NCI-H2171 (cell line): ENCODE measurements at places on chromosomes 1 and 21.

DNA sequence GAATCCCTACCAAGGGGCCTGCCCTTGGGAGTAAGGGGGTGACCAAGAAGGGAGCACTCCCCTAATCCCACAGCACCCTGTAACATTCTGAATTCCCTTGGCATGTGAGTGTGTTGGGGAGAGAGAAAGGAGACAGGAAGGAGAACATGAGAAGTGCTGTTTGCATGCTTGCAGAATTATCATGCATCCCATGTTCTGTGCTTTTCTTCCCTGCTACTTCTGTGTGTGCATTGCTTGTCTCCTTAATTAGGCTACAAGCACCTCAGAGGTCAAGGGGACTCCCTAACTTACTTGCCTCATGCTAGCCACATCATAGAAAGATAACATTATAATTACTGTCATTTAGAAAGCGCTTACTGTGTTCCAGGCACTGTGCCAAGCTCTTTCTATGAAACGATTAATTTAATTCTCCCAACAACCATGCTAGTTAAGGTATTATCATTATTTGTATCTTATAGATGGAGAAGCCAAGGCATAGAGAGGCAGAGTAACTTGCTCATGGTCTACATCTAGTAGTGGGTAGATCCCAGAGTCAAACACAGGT is 11.1 kb downstream of the NOS1AP start:
- no peak for DNase-seq

DNA sequence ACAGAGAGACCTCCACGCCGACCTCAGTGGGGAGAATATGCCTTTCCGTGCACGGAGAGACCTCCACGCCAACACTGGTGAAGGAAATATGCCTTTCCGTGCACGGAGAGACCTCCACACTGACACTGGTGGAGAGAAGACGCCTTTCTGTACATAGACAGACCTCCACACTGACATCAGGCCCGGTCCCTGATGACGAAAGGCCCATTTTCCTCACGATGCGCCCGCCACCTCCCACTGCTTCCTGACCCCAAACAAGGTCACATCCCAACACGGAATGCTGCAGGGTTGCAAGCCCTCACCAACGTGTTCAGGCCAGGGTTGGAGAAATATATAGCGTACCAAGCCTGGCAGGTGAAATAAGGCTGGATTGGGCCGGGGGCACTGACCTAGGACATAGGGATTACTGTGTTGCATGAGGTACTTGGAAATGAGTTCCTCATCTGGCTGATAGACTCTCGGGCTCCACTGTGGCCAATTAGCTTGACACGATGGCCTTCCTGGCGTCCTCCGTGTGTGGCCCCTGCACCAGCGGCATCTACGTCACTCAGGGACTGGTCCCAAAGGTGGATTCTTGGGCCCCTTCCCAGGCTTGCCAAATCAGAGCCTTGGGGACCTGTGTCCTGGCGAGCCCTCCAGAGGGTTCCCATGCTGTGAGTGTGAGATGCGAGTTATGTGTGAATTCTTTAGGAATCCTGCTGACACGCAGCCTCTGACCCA is 16.5 kb upstream of the SUMO3 start:
- no peak for DNase-seq

DNA sequence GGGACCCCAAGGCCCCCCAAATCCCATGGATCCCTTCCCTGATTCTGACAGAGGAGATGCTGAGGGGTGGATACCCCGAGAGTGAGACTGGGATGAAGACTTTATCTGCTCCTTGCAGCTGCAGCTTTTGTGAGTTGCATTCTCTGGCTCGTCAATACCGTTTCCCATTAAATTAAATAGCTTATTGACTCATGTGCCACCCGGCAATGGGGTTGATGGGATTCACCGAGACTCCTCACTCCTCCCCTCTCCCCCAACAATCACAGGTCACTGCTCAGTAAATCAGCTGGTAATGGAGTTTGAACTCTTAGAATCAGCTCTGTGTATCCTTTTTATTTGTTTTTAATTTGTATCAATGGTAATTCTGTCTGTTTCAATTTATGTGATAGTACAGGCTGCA is 337.5 kb upstream of the PLXNA2 start:
- DNase-seq = no peak

DNA sequence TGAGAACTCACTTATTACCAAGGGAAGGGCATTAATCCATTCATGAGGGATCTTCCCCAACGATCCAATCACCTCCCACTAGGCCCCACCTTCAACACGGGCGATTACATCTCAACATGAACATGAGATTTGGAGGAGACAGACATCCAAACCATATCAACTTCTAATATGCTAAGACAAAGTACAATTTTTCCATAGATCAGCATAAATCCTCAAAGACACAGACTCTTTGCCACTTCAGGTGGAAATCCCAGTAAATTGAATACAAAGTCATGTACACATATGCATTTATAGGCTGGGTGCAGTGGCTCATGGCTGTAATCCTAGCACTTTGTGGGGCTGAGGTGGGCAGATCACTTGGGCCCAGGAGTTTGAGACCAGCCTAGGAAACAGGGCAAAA is 18.8 kb upstream of the CXADR start:
- no peak for DNase-seq

GRCh38 chr1:78501203-78501602 is 10.4 kb downstream of the PTGFR start:
- no peak for DNase-seq

GRCh38 chr1:10494418-10494753 is 19.6 kb downstream of the PEX14 start:
- no peak for DNase-seq

DNA sequence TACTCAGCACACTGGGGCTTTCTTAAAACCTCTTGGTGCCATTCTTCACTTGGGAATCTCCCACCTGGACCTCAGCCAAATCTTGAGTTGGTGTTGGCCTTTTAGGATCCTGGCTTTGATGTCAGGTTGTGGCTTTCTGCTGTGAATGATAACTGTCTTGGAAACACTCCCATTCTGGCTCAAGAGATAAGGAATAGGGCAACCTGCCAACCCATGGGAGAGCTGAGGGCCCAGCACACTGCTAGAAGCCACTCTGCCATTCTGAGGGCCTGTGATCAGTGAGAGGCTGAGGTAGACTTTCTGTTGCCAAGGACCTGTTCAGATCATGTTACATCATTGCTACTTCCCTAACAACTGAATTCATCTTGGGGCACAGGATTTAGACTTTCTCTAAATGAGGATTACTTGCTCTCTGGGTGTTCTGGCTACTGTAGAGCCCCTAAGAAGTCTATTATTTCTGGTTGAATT is 45.8 kb downstream of the TTC39A start:
- DNase-seq = peak; percentile 25

- DNase-seq = no peak
Measured at GRCh38 chr1:190169311-190170067, 308.2 kb downstream of the BRINP3 start.

DNA sequence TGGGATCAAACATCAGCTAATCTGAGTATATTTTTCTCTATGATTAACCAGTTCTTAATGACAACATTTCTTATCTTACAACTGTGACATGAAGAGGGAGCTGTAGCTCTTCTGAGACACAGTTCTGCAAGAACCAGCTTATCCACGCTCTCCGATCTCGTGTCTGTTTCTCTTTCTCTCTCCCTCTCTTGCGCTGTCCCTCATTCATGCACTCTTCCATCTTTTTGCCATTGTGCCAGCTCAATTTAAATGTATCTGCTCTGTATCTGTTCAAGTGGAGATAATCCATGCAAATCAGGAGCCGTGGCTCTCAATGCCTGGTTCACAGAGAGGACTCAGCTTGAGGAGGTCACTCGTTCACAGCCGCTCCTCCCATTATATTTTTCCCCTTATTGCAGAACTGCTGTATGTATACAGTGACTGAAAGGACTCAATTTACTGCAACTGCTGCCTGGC is 494.7 kb upstream of the ADGRL2 start:
- no peak for DNase-seq

- DNase-seq = no peak
Measured at GRCh38 chr1:23978805-23979204, 1.3 kb downstream of the SRSF10 start.

GRCh38 chr1:30724175-30724574 is 790 bp upstream of the MATN1 start:
- DNase-seq = no peak

GRCh38 chr21:43864962-43865539 is at the start of gene AGPAT3:
Gene AGPAT3 (plus strand): TSS chr21:43865223. CDS start chr21:43959682, 94,459 bp downstream.
- no peak for DNase-seq

- DNase-seq = no peak
Measured at GRCh38 chr1:88134983-88135921, 548.8 kb upstream of the PKN2 start.

- no peak for DNase-seq
Measured at GRCh38 chr21:33033961-33034413, 8.3 kb downstream of the OLIG2 start.

DNA sequence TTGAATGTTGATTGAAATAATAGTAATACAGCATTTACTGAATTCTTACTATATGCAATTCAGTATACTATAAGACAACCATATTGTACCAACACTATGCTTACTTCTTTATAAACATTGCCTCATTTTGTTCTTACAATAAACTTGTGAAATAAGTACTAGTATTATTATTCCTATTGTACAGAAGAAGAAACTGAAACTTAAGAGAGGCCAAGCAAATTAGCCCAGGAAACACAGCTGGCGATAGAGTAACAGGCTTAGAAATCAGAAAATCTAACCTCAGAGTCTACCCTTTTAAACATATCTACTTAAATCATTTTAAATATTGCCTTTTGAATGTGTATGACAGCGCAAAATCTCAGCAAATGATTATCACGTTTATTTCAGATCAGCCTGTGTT is 41.7 kb downstream of the FASLG start:
- no peak for DNase-seq

DNA sequence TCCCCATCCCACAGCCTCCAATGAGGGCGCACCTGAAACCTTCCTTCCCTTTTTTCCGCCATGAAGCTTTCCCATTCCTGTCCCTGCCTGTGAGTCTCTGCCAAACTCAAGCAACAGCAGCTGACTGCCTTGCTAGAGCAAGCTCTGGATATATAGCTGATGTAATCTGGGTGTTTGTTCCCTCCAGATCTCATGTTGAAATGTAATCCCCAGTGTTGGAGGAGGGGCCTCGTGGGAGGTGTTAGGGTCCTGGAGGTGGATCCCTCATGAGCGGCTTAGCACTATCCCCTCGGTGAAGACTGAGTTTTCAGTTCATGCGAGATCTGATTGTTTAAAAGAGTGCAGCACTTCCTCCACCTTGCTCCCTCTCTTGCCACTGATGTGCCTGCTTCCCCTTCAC is 204.4 kb upstream of the MAP1LC3C start:
- DNase-seq = no peak

DNA sequence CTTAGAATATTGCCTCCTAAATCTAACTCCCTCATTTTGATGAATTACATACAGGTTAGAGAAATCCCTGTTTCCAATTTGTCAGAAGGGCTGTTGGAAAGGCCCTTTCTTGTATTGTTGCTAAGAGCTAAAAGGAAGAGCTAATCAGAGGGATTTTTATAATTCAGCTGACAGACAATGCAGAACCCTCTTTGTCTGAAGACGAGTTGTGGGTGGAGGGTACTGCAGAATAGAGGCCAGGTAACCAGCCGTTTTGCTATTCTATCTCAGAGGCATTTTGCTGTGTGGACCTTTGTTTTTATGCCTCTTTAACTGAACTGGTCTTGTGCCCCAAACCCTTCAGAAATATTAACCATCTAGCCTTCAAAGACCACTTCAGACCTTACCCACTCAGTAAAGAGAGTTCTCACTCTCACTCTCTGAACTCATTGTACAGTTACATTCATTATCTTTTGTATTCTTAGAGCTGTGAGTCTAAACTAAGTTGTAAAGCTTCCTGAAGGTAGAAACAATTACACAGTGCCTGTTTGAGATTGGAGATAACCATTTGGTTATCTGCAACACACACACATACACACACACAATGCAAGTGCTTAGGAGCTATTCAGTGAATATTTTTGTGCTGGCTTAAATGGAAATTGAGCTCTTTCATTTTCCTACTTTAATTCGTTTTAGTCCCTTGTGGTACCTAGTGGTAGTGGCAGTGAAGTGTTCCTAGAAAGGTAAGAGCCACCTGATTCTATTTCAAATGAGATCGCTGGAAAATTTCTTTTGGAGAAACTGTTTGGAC is 19.7 kb downstream of the KPNA6 start:
- no peak for DNase-seq

- peak; percentile 52 for DNase-seq
Measured at GRCh38 chr1:62301726-62302390, 17.4 kb downstream of the KANK4 start.

GRCh38 chr1:230194525-230194924 is 127.5 kb downstream of the GALNT2 start:
- DNase-seq = no peak

- DNase-seq = no peak
Measured at GRCh38 chr1:57770236-57770635, 346.4 kb upstream of the DAB1 start.

GRCh38 chr1:225070972-225071371 is 141.5 kb downstream of the DNAH14 start:
- no peak for DNase-seq

DNA sequence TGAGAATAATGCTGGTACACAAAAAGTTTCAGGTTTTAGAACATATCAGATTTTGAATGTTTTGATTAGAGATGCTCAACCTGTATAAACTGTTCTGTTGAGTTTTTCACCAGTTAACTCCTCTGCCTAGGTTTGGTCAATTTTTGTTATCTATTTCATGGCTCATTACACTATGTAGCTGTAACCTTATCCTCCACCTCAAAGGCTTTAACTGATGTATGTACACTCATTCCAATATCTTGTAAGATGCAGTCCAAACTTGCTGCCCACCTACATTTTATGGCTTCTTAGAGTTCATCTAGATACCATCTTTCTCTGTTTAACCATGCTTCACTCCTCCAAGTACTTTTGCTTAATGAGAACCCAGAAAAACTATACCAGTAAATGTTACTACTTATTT is 107.8 kb downstream of the EIF4G3 start:
- DNase-seq = no peak

- DNase-seq = no peak
Measured at GRCh38 chr21:35156293-35157278, 107.5 kb upstream of the RUNX1 start.

DNA sequence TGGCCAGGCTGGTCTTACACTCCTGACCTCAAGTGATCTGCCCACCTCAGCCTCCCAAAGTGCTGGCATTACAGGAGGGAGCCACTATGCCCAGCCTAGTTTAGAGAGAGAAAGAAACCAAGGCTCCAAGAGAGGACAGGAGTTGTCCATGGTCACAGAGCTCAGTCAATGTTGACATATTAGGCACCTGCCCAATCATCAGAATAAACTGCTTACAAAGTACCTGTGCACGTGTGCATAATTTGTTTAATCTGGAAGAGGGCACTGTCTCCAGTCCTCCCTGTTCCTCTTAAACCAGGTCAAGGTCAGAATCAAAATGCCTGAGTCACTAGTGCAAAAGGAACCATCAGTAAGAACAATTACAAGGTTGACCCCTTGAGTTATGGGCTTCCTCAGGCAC is 20.3 kb upstream of the MPZL1 start:
- DNase-seq = no peak

DNA sequence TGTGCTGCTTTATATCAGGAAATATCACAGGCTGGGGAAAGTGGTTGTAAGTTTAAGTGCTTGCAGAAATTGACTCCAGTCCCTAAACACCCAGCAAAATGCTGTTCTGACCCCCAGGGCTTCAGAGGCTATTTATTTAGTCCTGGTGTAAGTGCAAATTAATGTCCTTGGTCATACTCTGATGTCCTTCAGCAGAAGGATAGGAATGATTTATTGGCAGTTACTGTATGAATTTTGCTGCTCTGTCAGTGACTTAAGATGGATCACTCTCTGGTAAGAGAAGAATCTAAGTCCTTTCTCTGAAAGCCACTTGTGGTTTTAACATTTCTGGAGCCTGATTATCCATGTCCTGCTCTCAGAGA is 21.9 kb downstream of the FAM20B start:
- no peak for DNase-seq

- DNase-seq = peak; percentile 69
Measured at GRCh38 chr1:904310-904950, 19.3 kb upstream of the SAMD11 start.

GRCh38 chr1:234760303-234760723 is 150.3 kb upstream of the IRF2BP2 start:
- no peak for DNase-seq
